Stimulated activated CD8-positive, alpha-beta memory T cell treated with anti-CD3 and anti-CD28 coated beads, Interleukin-15, amount 100 ng/mL, for 24 hours (primary cell): ENCODE measurements at places on chromosomes 1 and 21.

- no peak for DNase-seq
Measured at GRCh38 chr1:109902204-109902985, 8.3 kb upstream of the CSF1 start.

DNA sequence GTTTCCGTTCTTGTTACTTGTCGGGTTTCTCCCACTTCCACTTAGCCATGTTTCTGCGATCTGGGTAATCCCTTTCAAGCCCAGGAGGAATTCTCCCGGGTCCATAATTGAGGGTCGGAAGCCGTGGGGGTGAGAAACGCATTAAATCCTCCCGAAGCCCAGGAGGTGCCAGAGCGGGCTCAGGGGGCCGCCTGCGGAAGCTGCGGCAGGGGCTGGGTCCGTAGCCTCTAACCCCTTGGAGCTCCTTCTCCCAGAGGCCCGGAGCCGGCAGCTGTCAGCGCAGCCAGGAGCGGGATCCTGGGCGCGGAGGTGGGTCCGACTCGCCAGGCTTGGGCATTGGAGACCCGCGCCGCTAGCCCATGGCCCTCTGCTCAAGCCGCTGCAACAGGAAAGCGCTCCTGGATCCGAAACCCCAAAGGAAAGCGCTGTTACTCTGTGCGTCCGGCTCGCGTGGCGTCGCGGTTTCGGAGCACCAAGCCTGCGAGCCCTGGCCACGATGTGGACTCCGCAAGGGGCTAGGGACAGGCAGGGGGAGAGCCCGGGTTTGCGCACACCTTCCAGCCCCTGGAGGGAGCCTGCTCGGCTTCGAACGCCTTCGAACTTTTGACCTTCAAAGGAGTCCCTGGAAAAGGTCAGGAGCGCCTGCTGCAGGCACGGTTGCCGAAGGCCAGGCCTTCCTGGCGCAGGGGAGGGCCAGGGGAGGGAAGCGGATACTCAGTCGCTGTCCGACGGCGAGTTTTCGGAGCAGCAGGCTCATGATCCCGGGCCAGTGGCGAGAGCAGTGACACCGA, 1.7 kb upstream of the SIM2 start:
- no peak for DNase-seq

DNA sequence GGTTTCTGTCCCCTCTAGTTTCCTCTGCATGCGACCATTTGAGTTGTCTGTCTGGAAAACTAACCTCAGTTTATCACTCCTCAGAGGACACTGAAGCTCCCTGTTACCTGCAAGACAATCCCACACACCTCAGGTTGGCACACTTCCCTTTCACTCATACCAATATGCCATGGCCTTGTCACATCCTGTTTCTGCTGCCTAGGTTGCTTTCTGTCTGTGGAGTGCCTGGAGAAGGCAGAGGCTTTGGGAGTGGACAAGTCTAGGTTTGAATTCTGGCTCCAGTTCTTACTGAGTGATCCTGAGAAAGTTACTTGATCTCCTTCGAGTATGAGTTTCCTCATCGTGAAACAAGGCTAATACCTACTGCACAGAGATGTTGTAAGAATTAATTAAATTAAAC, 171.5 kb upstream of the CACYBP start:
- DNase-seq, result no peak

GRCh38 chr1:168260393-168260792, 20.3 kb upstream of the TBX19 start:
- no peak for DNase-seq

DNA sequence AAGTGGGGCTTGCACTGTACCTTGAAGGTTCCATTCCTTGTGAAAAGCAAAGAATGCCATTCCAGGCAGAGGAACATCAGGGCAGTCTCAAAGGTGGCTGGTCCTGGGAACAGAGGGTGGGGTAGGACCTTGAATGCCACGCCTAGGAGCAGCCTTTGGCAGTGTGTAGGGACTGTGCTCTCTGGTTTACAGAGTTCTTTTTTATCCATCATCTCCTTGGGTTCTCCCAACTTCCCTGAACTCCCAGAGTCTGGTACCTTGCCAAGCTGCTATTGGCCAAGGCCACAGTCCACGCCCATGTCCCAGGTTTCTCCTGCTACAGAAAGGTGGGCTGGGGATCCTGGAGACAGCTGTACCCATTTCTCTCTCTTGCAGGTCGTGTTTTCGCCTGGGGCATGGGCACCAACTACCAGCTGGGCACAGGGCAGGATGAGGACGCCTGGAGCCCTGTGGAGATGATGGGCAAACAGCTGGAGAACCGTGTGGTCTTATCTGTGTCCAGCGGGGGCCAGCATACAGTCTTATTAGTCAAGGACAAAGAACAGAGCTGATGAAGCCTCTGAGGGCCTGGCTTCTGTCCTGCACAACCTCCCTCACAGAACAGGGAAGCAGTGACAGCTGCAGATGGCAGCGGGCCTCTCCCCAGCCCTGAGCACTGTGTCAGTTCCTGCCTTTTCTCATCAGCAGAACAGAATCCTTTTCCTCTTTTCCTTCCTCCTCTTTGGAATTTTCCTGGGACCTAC, 15.3 kb upstream of the TRNAU1AP start:
- no peak for DNase-seq

DNA sequence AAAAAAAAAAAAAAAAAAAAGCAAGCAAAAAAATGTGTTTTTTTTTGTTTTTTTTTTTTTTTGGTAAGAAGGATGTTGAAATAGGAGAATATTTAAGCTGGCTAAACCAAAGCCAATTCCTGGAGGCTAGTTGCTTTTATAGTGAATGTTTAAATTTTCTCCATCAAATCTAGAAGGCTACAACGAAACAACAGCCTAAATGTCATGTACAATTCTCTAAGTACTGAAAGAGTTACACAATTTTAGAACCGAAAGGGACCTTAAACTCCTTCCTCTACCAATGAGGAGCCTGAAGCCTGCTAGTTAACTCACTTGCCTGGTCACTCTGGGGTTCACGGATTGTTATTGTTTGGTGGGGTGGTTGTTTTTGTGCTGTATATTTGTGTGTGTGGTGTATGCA, 3.5 kb downstream of the WLS start:
- no peak for DNase-seq
